Stimulated activated CD4-positive, alpha-beta T cell treated with anti-CD3 and anti-CD28 coated beads, Interleukin-4, amount 100 ng/mL, for 4 hours (primary cell): ENCODE measurements at places on chromosomes 3 and 15.

DNA sequence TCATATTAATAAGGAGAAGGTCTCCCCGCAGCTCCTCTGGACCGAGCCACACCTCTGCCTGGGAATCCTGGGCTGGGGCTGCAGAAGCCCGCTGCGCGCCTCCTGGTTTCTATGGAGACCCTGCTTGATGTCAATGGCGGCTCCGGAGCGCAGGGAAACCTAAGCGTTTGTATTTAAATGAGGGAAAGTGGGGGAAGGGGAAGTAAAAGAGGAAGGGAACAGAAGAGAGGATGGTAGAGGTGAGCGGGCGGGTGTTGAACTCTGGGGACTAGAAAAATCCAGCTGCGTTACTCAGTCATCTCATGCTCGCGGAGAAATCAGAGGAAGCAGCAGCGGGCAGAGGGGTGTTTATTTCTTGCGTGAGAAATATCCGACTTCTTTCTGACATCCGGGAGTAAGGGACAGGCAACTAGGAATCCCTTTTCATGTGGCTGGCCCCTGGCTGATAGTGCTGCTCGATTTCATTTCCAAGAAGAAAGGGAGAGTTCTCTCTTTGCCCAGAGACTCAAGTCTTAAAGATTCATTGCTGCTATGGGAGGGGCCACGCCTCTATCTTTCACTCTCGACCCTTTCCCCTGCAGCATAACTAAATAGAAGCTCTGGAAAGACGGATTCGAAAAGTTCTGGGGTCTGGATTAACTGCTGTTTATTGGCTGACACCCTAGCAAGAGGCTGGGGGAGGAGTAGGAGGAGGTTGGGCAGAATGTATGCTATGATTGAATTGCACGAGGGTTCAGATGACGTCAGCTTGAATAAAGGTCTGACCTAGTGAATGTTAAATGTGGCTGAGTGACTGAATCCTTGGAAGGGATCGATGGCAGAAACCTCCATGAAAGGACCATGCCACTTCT lies 110.5 kb upstream of the GAP43 start:
- DNase-seq: no peak

- DNase-seq: no peak
Measured at GRCh38 chr3:25427942-25428788, at the start of gene RARB. Gene RARB (plus strand): TSS chr3:25428263. CDS start chr3:25428732, 469 bp downstream.

- DNase-seq: no peak
Measured at GRCh38 chr3:66050821-66051220, 12.1 kb upstream of the MAGI1 start.

GRCh38 chr15:68334661-68335124 lies 57.1 kb downstream of the FEM1B start:
- DNase-seq: no peak

DNA sequence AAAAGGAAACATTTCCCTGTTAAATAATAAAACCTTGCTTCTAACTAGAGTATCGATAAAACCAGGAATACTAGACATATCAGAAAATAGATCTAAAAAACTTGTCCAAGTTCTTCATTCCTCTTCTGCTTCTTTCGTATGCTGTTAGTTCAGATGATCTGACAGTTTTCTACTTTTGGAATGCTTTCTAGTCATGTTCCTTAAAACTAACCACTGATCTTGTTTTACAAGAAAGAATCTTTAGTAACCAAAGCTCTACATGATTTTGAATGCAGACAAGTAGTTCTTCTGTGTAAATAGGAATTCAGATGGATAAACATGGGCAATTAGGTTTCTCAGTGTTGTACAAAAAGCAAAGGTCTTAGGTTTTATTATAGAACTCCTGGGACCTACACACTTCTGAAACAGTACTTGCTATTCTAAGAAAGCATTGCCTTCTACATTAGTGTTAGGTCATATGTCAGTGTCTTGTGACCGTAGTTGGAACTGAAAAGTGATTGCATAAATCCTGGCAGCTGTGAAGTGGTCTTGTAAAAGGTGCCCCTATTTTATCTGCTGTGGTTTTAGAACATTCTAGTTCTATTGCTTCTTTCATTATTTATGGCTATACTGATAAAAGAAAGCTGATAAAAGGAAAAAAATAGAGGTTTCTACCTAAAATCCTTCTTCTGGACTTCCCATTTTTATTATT lies 40.7 kb downstream of the SNRK start:
- DNase-seq: no peak

DNA sequence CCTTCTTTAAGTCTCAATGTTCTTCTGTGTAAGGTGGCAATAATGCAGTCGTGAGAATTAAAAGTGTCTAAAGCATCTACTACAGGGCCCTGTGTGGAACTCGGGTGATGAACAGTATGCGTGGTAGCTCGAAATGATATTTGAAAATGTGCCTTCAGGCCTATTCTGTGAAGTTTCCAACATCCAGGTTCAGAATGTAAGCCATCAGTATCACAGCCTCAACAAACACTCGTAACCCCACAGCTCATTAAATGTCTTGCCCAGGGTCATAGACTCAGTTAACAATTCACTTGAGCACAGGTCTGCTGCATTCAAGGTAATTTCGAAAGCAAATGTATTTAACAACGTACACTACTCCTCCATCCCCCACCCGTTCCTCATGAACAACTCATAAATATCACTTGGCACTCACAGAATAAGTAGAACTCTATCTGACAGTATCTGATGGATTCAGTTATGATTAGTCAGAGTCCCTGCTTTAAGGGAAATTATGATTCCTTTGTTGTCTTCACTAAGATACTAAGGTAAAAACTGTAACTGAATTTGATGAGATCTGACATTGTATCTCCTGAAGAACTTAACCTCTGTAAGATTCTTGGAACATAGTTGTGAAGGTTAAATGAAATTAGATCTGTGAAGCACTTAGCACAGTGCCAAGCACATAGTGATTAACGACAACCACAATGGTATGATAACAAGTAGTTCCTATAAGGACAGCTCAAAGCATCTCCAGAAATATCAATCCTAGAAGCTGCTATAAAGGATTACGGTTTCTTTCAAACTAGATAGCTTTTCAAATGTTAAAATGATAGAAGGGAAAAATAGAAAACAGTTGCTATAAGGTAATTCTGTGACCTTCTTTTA lies 642.3 kb downstream of the TBL1XR1 start:
- no peak for DNase-seq

- DNase-seq: no peak
Measured at GRCh38 chr3:82410366-82410765, 648.9 kb upstream of the GBE1 start.

- DNase-seq: no peak
Measured at GRCh38 chr3:3201611-3202010, 22.1 kb upstream of the CRBN start.

GRCh38 chr15:73807865-73808264 lies 54.7 kb upstream of the INSYN1 start:
- no peak for DNase-seq

DNA sequence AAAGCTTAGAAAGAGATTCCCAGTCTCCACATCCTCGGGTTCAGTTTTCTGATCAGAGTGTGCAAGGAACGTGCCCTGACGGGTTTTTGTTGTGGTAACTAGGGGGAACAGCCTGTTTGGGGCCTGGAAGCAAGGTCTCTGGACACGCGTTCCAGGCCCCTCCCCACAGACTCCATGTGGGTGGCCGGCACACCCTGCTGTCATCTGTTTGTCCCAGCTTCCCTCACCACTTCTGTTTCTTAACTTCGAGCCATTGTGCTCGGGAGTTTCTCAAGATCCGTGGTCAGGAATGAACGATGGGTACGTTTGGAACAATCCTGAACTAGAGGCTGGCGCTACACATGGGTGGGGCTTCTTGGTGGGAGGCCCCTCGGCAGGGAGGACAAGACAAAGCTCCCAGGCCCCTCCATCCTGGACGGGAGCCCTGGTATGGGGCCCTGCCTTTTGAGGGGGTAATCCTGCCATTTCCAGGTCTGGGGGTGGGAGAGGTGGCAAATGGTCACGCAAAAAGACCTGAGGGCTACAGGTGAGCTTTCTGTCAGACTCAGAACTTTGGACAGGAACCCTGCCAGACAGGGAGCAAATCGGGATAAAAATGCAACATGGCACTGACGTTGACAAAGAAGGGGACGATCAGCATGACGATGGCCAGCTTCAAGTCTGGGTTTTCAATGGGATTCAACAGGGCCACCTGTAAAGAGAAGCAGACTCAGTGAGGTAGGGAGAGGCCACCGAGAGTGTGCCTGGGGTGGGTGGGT lies 8.5 kb upstream of the MUSTN1 start:
- DNase-seq: no peak

GRCh38 chr3:141250342-141250741 lies 18.7 kb downstream of the PXYLP1 start:
- no peak for DNase-seq

GRCh38 chr15:92079047-92079446 lies 225.5 kb downstream of the SLCO3A1 start:
- no peak for DNase-seq

GRCh38 chr3:61414456-61414855 lies 146.9 kb upstream of the PTPRG start:
- DNase-seq: no peak

DNA sequence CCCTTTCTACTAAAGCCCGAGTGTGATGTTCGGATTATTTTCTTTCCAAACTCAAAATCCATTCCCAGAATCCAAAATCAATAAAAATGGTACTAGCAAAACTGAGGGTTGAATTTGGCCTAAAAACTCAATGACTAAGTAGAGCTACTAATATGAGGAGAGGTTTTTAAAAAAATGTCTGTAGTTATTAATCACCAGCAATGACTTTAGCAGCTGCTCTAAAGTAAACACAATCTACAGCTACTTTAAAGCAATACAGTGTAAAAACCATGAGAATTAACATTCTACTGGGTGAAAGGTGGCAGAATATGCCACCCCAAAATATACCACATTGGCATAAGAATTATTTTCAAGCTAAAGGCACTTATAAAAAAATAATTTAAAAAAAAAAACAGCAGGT lies 23.5 kb downstream of the FHIT start:
- DNase-seq: no peak

DNA sequence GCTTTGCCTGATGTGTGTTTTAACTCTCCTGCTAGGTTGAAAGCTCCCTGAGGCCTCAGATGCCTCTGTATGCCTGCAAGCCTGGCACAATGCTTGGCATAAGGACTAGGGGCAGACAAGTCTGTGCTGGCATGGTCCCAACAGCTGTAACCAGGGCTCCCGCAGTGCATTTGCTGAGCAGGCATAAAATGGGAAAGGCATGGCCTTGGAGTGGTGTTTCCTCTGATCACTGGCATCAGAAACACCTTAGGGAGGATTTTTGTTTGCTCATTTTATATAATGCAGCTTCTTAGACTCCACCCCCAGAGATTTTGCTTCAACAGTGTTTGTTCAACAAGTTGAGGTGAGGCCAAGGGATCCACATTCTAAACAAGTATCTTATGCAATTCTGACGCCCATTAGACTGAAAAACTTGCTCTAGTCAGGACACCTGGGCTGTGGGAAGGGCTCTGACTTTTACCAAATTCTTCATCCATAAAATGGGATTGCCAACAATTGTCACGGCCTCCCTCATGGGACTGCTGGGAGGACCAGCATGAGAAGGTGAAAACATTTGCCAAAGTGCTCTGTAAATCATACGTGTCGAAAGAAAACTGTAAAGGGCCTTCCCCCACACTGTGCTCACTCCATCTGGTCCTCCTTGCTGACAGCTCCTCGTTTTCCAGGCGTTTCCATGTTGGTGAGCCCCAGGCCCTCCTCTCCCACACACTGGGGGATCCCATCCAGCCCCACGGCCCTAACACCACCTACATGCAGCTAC lies 43.1 kb downstream of the STARD5 start:
- DNase-seq: no peak

GRCh38 chr3:141241616-141242376 lies 10.2 kb downstream of the PXYLP1 start:
- DNase-seq: no peak

GRCh38 chr3:115165701-115166100 lies 18.6 kb upstream of the ZBTB20 start:
- no peak for DNase-seq

DNA sequence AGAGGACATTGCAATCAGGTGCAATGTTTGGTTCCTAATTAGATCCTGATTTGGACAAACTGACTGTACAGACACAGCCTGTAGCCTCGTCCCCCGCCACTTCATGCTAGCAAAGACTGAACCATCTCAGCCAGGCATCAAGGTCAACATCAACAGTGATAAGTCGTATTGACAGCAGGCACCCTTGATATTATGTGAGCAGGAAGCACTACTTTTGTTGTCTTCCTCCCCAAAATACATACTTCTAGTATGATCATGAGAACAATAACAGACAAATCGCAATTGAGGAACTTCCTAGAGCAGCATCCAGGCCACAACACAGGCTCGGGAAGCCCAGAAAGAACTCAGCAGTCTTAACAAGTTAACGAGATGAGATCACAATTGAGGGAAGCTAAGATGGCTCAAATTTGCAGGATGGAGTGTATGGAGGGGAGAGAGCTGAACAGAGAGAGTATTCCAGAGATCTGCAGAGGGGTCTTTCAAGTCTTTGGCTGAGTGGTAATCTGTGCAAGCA lies 20.4 kb downstream of the TGM5 start:
- DNase-seq: no peak

DNA sequence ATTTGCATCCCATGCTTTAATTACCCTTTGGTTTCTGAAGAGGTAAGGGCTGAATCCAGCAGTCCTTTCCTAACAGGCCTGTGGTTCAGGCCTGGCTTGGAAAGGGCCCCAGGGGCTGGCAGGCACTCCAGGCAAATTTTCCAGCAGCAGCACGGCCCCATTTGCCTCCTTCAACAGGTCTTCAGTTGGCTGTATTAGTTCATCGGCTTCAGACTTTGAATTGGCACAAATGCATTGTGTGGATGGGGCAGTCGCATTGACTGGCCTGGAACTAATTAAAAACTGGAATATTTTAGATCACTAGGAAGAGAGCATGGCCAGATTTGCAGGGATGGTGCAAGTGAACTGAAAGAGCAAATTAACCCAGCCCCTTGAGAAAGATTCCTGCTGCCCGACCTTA lies 207.8 kb upstream of the MCTP2 start:
- no peak for DNase-seq

DNA sequence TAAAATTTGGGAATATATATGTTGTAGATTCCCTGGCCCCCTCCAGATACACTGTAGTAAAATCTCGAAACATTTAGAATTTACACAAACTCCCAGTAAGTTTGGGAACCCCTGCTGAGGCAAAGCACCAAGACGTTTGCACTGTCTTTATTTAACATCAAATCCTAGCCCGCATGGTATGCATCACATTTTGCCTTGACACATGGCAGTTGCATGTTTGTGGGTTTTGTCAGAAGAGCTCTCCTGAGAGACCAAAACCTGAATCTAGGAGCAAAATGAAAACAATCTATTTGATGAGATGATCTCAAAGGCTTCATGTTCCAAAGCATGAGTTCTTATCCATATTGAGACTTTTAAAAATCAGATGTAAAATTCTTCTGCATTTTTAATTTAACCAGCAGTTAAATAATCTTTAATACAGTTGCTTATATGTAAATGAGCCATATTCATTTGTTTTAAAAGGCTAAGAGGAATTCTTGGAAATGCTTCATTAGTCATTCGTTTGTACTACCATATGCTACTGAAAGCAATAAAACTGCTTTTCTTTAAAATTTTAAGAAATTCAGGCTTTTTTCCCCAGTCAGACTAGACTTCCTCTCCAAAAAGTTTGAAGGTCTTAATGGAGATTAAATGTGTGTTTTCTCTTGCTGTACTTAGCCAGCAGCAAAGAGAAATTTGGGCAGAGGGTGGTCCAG lies 105.2 kb upstream of the BOC start:
- DNase-seq: no peak

- DNase-seq: no peak
Measured at GRCh38 chr3:185527364-185527763, 25.0 kb downstream of the LIPH start.
